ENCODE measurements at places on chromosomes 6 and 20. TPM values are rescaled to one million over a fixed set of nuclear protein-coding genes. Genes with fewer than 3 reads are reported as not detected.

SLC22A23 gene
- total RNA-seq = 4.0 TPM

HCRTR2 gene
- total RNA-seq = not detected

TBC1D7 gene
- 14.7 TPM for total RNA-seq

AAR2 gene
- 36.2 TPM for total RNA-seq

ME1 gene
- 31.3 TPM for total RNA-seq

PAX1 gene
- total RNA-seq = not detected

MRAP2 gene
- 7.0 TPM for total RNA-seq

TCEA2 gene
- total RNA-seq = 21.6 TPM

CAPN11 gene
- total RNA-seq = 0.31 TPM

ID4 gene
- not detected for total RNA-seq

SRC gene
- total RNA-seq = 8.0 TPM

TFAP2A gene
- total RNA-seq = 0.59 TPM

NT5E gene
- total RNA-seq = 29.4 TPM

MCUR1 gene
- total RNA-seq = 13.8 TPM

SLC17A1 gene
- not detected for total RNA-seq

PKIG gene
- total RNA-seq = 46.8 TPM

LPIN3 gene
- total RNA-seq = 12.2 TPM

RCAN2 gene
- 1.4 TPM for total RNA-seq

NNAT gene
- total RNA-seq = 0.19 TPM

ARMC12 gene
- 0.16 TPM for total RNA-seq

SLC52A3 gene
- not detected for total RNA-seq

SPATA25 gene
- total RNA-seq = 10.2 TPM

SMLR1 gene
- total RNA-seq = not detected

ENPP1 gene
- total RNA-seq = 8.3 TPM

ZBTB12 gene
- 2.7 TPM for total RNA-seq

CAP2 gene
- total RNA-seq = 262 TPM

HINT3 gene
- 47.3 TPM for total RNA-seq

ADAM33 gene
- 0.72 TPM for total RNA-seq

LY6G6F gene
- not detected for total RNA-seq

MYCT1 gene
- 0.21 TPM for total RNA-seq

RIPOR3 gene
- total RNA-seq = 0.16 TPM

SNTA1 gene
- 35.8 TPM for total RNA-seq

CDH26 gene
- total RNA-seq = 0.10 TPM

GRM1 gene
- total RNA-seq = 0.75 TPM

SPATS1 gene
- total RNA-seq = not detected

TXLNB gene
- total RNA-seq = 65.8 TPM

PTGIS gene
- 1.2 TPM for total RNA-seq

PERP gene
- 0.70 TPM for total RNA-seq

CENPW gene
- 0.99 TPM for total RNA-seq

ANGPT4 gene
- not detected for total RNA-seq

WFDC10B gene
- total RNA-seq = not detected

SYCP2L gene
- 0.40 TPM for total RNA-seq

NHLRC1 gene
- 4.1 TPM for total RNA-seq

CST7 gene
- total RNA-seq = 5.4 TPM

RGS19 gene
- 10.7 TPM for total RNA-seq

JARID2 gene
- 8.6 TPM for total RNA-seq

OR2J3 gene
- total RNA-seq = not detected

YWHAB gene
- total RNA-seq = 53.6 TPM

ZSCAN16 gene
- 1.2 TPM for total RNA-seq

Measured in myocyte (in vitro differentiated cells).